ENCODE measurements at places on chromosomes 12 and 14. TPM values are rescaled to one million over a fixed set of nuclear protein-coding genes. Genes with fewer than 3 reads are reported as not detected.

Gene CNTN1
- 1.2 TPM for total RNA-seq

Gene CMA1
- not detected for total RNA-seq

Gene SLC22A17
- total RNA-seq, result 2.4 TPM

Gene C12orf56
- total RNA-seq, result 0.47 TPM

Gene CCDC91
- 15.4 TPM for total RNA-seq

Gene NKX2-1
- not detected for total RNA-seq

Gene TPH2
- not detected for total RNA-seq

DNA sequence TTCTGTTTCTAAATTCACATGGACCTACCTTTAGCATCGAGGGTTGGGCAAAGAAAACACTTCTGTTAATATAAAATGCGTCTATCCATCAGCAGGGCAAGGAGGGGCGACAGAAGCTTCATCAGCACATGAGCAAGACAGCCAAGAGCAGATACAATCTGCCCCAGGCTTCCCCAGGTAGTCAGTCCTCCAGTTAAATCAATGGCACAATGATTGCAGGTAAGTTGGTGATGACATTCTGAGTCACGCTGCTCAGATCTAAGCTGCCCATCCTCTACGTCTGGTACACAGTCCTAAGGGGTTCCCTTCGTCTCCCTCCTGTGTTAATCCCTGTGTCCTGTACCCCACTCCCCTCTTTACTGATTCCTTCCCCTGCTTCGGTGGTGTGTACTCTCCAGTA, 38.8 kb downstream of the MAP3K9 start:
- no peak overlapping the region for H3K4me3 ChIP-seq
- no peaks in the 10 kb centered on the region for H3K4me1 ChIP-seq
- no peak overlapping the region for H3K27ac ChIP-seq

DNA sequence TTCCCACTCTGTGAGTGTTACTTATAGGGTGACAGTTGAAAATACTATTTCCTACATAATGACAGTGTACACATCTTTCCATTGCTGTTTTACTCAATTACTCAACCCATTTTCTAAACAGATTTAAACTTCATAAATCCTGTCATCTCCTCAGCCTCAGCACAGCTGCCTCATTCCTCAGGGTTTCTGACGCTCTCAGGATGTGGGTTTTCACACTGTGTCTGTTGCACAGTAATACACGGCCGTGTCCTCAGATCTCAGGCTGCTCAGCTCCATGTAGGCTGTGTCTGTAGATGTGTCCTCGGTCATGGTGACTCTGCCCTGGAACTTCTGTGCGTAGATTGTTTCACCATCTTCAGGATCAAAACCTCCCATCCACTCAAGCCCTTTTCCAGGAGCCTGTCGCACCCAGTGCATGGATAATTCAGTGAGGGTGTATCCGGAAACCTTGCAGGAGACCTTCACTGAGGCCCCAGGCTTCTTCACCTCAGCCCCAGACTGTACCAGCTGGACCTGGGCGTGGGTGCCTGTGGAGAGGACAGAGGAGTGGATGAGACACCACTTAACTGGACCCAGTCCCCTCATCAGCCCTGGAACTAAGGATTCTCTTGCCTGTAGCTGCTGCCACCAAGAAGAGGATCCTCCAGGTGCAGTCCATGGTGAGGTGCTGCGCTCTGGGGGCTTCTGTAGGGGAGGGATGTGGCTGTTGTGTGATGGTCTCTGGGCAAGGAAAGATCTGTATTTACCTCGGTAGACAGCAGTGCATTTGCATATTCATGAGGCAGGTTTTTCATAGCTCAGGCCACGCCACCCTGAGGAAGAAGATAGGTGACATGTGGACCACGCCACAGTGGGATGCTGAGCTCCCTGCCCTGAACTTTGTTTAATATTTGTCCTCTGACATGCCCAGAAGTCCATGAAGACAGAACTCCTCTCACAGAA, 750.2 kb downstream of the TMEM121 start:
- no peak overlapping the region for H3K4me3 ChIP-seq
- no peaks in the 10 kb centered on the region for H3K27me3 ChIP-seq
- no peaks in the 10 kb centered on the region for H3K36me3 ChIP-seq
- H3K4me1 ChIP-seq, result no peaks in the 10 kb centered on the region
- no peak for DNase-seq

DNA sequence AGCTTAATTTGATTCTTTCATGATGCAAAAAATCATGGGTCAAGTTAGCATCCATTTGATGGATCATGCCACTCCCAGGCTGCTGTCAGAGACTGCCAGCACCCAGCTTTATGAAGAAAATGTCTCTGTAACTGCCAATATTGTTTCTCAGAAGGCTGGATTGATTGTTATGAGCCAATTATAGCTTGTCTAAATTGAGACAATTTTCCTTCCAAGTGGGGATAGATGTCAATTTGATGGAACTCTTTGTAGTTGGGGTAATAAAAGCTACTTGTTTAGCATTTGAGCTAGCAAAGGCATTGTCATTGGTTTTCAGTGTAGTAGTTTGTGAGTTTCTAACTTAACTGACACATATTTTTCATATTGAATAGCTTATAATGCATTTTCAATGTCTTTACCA, 82.1 kb upstream of the DACT1 start:
- no peaks in the 10 kb centered on the region for H3K36me3 ChIP-seq
- no peak overlapping the region for H3K27ac ChIP-seq
- no peak overlapping the region for H3K4me3 ChIP-seq

GRCh38 chr12:89468648-89469326, 55.8 kb downstream of the GALNT4 start:
- H3K4me1 ChIP-seq, result no peaks in the 10 kb centered on the region
- no peaks in the 10 kb centered on the region for H3K27me3 ChIP-seq
- H3K27ac ChIP-seq, result no peak overlapping the region

DNA sequence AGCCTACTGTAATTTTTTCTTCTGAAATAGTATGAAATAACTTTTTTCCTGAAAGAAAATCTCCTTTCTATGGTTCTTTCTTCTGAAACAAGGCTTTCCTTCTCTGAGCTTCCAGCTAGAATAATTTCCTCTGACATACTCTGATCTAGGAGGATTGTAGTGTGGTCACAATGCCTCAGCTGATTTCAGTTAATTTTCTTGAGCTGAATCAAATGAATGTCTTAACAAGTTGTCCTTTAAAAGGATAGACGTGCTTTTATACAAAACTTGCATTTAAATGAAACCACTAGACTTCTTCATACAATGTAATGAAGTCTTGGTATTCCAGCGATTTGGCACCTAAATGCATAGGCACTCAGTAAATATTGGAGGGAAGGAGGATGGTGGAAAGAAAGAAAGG, 94.4 kb downstream of the BICD1 start:
- H3K4me3 ChIP-seq, result no peak overlapping the region
- no peak overlapping the region for H3K27ac ChIP-seq
- H3K36me3 ChIP-seq, result no peaks in the 10 kb centered on the region

- DNase-seq, result no peak
- H3K36me3 ChIP-seq, result no peaks in the 10 kb centered on the region
- no peak overlapping the region for H3K4me3 ChIP-seq
- no peaks in the 10 kb centered on the region for H3K27me3 ChIP-seq
Observed at GRCh38 chr12:103043531-103044486, 86.3 kb downstream of the ASCL1 start.

GRCh38 chr12:79717006-79717405, 26.2 kb upstream of the PAWR start:
- H3K27me3 ChIP-seq, result no peaks in the 10 kb centered on the region
- H3K27ac ChIP-seq, result no peak overlapping the region
- H3K4me3 ChIP-seq, result no peak overlapping the region
- no peak for DNase-seq

DNA sequence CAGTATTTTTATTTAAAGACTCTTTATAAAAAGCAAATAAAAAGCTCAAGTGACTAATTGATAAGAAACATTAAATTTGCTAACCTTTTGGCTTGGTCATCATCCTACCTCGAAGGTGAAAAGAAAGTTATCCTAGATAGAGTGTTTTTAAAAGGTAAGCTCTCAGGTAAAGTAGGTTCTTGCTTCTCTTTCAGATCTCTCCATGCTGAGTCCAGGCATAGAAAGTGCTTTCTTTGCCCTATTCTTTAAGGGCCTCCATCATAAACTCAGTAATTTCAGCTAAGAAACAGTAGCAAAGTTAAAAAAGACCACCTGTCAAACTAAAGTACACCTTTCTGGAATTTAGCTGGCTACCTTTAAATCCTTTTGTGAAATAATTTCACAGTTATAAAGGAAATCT, 20.6 kb upstream of the ANHX start:
- DNase-seq, result no peak
- H3K4me3 ChIP-seq, result no peak overlapping the region

GRCh38 chr12:82567688-82568087, 119.0 kb upstream of the TMTC2 start:
- H3K36me3 ChIP-seq, result no peaks in the 10 kb centered on the region
- H3K4me3 ChIP-seq, result no peak overlapping the region
- H3K27me3 ChIP-seq, result no peaks in the 10 kb centered on the region
- no peak for DNase-seq
- H3K27ac ChIP-seq, result no peak overlapping the region

DNA sequence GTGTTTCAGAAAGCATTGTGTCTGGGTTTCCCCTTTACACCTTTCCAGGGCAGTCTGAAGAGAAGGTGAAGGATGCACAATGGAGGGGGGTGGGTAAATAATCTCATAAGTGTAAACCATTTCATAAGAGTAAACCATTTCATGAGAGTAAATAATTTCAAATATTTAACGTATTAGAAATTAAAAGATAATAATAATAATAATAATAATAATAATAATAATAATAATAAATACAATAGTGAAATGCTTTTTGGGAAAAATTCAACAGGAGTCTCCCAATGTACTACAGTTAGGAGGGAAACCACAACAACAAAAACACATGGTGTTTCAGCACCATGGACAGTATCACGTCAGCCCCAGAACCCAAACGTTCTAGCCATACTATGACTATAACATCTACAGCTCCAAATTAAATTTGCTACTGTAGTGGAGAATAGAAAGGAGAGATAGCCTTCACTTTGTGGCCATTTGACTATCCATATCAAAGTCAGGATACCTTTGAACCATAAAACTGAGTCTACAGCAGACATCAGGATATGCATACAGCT, 691.8 kb downstream of the BCL11B start:
- no peak overlapping the region for H3K27ac ChIP-seq
- H3K4me3 ChIP-seq, result no peak overlapping the region
- no peak for DNase-seq

- H3K27me3 ChIP-seq, result no peaks in the 10 kb centered on the region
- peak overlapping the region; percentile 54 for H3K27ac ChIP-seq
- H3K4me3 ChIP-seq, result peak overlapping the region; percentile 2
- H3K4me1 ChIP-seq, result peaks cover 7% of the 10 kb centered on the region
- DNase-seq, result peak; percentile 55
Observed at GRCh38 chr14:91417983-91418386, 365 bp upstream of the CCDC88C start.

- no peak overlapping the region for H3K27ac ChIP-seq
- H3K27me3 ChIP-seq, result no peaks in the 10 kb centered on the region
- H3K4me1 ChIP-seq, result no peaks in the 10 kb centered on the region
- no peak overlapping the region for H3K4me3 ChIP-seq
- no peaks in the 10 kb centered on the region for H3K36me3 ChIP-seq
Observed at GRCh38 chr12:131088701-131089530, 135.2 kb downstream of the ADGRD1 start.

- no peaks in the 10 kb centered on the region for H3K4me1 ChIP-seq
- H3K27me3 ChIP-seq, result no peaks in the 10 kb centered on the region
- H3K27ac ChIP-seq, result no peak overlapping the region
- no peaks in the 10 kb centered on the region for H3K36me3 ChIP-seq
- no peak overlapping the region for H3K4me3 ChIP-seq
Observed at GRCh38 chr14:36818794-36819384, 157.2 kb downstream of the PAX9 start.

DNA sequence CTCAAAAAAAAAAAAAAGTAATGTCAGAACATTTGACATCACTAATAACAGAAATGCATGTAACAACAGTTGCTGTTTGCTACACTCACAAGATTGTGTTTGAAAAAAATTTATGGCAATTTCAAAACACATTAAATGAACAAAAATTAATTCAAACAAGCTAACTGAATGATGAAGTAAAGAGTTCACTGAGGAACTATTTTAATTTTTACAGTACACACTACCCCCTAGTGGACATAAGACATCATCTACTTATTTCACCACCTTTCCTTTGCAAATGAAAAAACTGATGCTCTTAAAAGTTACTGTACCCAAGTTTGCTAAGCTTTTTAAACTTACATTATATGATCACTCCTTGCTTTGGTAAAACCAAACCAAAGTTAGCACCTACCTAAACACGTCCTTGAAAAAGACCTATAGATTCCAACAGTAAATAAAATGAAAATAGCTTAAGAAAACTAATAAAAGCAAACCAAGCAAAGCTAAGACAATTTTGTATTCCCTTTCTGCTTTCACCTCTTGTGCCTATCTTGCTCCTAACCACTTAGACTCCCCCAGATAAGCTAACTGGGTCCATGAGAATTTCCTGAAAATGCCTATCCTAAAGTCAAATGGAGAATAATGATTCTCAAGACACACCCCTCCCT, 22.2 kb downstream of the UBE2N start:
- no peak overlapping the region for H3K27ac ChIP-seq
- H3K4me1 ChIP-seq, result peaks cover 3% of the 10 kb centered on the region
- H3K4me3 ChIP-seq, result no peak overlapping the region
- H3K36me3 ChIP-seq, result no peaks in the 10 kb centered on the region

DNA sequence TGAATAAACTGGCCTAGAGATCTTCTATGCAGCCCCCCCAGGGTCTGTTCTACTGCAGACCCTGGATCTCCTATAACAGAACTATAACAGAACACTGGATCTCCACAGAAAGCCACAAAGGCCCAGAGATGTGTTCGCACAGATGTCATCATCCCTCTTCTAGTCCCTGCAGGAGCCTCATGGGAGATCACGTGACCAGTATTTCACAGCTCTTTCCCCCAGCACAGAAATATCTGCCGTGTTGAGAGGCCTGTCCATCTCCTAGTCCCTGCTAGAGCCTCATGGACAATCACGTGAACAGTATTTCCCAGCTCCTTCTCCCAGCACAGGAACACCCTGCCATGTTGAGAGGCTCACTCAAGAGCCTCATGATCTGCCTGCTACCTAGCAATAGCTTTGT, 331.7 kb downstream of the NRXN3 start:
- DNase-seq, result no peak
- no peak overlapping the region for H3K27ac ChIP-seq
- no peaks in the 10 kb centered on the region for H3K4me1 ChIP-seq
- no peaks in the 10 kb centered on the region for H3K36me3 ChIP-seq

GRCh38 chr12:111110556-111110955, 190.2 kb upstream of the MYL2 start:
- no peak overlapping the region for H3K27ac ChIP-seq
- no peak overlapping the region for H3K4me3 ChIP-seq

- H3K4me3 ChIP-seq, result no peak overlapping the region
- no peaks in the 10 kb centered on the region for H3K4me1 ChIP-seq
- no peak for DNase-seq
- H3K36me3 ChIP-seq, result no peaks in the 10 kb centered on the region
Observed at GRCh38 chr12:104623883-104624282, 167.1 kb downstream of the CHST11 start.

- no peaks in the 10 kb centered on the region for H3K36me3 ChIP-seq
- H3K27me3 ChIP-seq, result no peaks in the 10 kb centered on the region
- H3K4me1 ChIP-seq, result no peaks in the 10 kb centered on the region
- DNase-seq, result no peak
- no peak overlapping the region for H3K4me3 ChIP-seq
Observed at GRCh38 chr14:93772263-93772662, 16.0 kb downstream of the PRIMA1 start.
